ENCODE measurements at places on chromosomes 11 and 22.
A peak's percentile ranks its signal among the peaks of the same experiment; 100 is the strongest.

GRCh38 chr11:61775606-61776554 lies 16.5 kb downstream of the TMEM258 start:
- no peak for DNase-seq

- DNase-seq: no peak
These were observed 11.7 kb downstream of the CAPRIN1 start for GRCh38 chr11:34063061-34063795.

- peak; percentile 53 for DNase-seq
These were observed 66.4 kb downstream of the SGSM3 start for GRCh38 chr22:40436505-40437431.

DNA sequence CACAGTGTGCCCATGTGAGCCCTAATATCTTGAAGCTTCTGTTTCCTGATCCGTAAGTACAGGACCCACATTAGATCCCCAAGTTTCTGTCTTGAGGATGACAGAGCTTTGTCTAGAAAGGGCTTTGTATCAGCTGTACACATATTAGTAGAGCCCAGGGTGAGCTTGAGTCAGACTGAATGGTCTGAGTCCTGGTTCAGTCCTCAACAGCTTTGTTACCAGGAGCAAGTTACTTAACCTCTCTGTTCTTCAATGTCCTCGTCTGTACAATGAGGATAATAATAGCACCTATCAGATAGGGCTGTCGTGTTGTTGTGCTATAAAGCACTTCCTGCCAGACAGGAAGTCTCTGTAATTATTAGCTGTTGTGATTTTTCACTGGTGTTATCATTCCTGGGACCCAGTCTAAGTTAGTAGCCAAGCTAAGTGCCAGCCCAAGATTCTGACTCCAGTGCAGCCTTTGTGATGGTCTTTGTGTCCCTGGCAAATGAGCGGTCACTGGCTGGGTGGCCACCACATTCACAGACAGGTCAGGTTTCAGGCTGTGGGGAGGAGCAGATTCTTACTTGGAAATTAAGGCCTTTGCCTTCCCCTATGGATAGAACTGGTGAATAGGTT lies 6.8 kb downstream of the TOM1 start:
- no peak for DNase-seq

DNA sequence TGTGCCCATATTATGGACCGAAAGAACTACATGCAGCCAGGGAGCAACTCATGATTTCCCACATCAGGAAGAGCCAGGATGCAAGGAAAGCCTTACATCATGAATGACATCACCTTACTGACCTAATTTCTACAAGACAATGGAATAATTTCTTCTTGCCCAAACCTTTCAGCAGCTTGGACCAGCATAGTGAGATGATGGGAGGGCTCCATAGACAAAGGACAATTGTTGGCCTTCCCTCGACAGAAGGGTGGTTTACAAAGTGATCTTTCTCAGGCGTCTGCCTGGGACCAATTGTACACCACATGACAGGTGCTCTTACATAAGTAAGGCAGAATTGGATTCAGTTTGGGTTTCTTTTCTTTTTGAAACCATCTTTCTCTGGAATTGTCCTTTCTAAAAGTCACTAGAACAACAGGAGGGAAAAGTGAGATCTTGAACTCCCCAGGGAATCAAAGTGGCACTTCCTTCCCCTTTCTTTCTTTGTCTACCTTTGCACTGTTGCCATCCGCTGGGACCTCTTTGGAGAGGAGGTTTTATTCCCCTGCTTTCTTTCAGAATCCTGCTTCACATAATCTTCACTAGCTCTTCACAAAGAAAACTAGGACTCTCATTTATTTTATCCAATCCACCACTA lies 51.7 kb upstream of the PAK1 start:
- no peak for DNase-seq

- no peak for DNase-seq
These were observed 1.6 kb upstream of the TBX1 start for GRCh38 chr22:19758896-19759426.

- no peak for DNase-seq
These were observed 35.5 kb downstream of the SPATA19 start for GRCh38 chr11:133809569-133810491.

DNA sequence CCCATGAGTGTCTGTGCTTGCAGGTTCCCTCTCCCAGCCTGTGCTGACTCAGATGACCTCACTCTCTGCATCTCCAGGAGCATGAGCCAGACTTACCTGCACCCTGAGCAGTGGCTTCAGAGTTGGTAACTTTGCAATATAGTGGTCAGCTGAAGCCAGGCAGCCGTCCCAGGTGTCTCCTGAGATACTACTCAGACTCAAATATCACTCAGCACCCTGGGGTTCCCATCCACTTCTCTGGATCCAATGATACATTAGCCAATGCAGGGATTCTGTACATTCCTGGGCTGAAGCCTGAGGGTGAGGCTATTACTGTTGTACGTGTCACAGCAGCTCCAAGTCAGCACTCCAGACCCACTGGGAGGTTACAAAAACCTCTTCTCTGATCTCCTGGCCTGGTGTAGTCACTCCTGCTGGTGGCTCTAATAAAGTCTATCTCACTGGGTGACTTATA lies 87.8 kb upstream of the TOP3B start:
- DNase-seq: no peak

DNA sequence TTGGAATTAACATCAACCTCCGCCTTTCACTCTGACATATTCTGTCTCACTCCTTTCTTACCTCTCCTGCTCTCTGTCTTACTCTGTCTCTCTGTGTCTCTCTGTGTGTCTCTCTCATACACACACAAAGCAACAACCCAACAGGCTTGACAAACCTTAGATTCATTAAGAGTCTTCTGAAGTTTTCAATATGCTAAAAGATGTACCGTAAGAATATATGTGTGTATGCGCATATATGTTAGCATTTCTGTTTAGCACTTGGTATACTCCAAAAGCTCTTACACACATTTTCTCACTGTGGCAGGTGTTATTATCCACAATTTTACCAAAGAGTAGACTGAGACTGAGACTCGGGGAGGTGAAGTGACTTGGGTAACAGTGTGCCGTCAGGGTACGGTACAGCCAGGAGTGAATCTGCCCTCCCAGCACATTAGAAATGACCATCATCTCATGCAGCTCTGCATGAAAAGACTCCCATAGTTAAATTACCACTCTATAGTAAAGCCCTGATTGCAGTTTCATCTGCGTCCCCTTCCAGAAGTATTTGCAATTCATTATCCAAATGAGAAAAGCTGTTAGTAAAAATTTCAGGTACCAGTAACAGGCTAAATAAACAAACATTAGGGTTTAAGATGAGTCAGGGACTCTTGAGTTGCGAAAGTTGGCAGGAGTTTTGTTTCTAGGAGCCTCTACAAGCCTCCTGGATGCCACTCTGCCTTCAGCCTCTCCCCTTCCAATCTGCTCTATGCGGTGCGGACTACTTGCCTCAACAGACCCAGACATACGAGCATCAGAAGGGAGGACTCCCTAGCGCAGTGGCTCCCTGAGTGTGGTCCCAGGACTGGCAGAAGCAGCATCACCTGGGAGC lies 195.2 kb upstream of the TMEM45B start:
- DNase-seq: no peak

DNA sequence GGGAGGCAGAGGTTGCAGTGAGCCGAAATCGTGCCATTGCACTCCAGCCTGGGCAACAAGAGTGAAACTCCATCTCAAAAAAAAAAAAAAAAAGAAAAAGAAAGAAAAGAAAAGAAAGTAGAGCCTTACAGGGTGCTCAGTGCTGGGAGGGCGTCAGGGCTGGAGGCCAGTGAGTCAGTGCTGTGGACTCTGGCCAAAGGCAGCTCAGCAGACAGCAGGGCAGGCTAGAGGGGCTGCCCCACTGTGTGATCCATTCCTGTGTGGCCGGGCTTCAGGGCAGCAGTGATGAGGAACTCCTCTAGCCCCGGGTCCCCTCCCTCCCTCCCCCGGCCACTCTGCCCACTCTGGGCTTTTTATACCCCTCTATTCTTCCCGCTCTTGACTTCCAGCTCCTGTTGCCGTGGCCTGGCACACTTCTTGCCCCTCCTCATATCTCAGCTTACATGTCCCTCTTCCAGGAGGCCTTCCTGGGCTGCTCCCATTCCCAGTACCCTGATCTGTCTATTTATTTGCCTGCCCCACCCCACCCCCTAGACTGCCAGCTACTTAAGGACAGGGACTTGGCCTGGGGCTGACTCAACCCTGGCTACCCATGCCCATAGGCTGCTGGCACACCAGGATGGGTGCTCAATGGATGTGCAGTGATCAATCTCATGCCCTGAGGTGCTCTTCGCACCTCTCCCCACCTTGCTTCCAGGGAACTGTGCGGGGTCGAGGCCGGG lies 10.1 kb downstream of the SYT12 start:
- DNase-seq: no peak

DNA sequence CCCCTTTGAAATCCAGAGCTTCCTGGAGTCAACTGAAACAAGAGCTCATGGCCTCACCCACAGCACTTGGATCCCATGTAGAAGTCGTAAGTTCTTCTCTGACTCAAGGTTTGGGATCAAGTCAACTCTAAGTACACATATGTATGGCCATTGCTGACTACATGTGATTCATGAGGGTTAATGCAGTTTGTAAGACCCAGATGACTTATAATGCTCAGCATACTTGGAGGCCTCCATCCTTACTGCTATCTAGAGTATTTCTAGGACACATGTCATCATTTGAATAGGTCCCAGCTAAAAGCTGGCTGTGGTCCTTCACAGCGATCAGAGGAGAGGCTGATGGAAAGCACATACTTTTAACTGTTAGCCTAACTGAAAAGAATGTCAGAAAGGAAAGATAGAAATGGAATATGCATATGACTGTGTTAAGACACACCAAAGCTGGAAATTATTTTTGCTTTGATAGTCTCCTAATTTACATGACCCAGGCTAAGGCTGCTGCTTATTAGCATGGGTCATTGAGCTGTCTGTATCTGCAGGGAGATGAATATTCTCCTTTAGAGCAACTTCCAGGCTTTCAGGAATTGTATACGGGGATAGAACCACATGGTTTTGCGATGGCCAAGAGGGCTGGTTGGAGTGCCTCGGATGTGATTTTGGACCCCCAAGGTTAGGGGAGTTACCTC lies 76.3 kb downstream of the NTM start:
- DNase-seq: no peak

DNA sequence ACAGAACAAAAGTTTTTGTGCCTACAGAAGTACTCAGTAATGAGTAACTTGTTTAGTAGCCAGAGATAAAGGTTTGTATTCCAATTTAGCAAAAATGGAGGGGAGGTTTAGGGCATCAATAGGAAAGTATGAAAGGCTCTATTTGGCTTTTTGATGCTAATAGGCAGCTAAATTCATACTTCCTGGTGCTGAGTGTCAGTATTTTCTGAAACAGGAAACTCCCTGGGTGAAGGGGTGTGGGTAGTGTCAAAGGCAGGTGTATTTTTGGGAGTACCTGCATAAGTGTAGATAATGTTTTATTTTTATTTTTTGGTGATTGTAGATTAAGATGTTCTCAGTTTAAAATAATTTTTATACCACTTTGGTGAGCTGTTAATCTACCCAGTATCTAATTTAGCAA lies 29.3 kb upstream of the MMP7 start:
- DNase-seq: no peak

GRCh38 chr11:32870676-32871075 lies 21.9 kb upstream of the QSER1 start:
- peak; percentile 51 for DNase-seq

GRCh38 chr11:131606811-131607335 lies 236.5 kb downstream of the NTM start:
- DNase-seq: peak; percentile 53

DNA sequence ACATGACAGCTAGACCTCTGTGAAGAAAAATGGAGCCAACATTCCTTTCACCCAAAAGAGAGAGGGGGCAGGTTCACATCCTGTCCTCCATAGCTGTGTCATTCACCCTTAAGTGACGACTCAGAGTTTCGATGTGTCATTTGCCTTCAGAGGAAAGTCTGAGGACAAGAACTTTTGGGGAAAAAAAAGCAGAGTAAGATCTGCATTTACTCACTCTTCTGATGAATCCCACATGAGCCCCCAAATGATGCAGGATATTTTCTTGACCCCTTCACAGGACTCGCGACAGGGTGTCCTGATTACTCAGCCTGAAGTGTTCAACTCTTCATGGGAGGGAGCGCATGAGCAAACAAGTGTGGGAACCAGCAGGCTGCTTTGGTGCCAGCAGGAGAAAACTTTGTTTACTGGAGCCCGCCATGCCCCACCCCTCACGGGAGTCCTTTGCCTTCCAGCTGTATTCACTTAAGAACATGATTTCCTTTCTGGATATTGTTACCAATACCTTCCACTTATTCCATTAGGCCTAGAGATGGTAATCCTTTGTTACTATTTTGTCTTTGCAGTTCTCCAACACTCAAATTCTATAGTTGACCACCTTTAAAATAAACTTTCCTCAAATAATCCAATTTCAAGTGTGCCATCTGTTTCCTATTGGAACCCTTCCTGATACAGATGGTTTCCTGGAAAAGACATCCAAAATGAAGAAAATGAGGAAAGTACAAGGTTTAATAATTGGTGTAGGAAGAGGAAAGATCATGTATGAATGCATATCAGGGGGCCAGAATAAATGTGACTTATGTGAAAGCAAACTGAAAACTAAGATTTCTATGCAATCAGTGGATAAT lies 729.8 kb downstream of the FAM181B start:
- DNase-seq: peak; percentile 21

DNA sequence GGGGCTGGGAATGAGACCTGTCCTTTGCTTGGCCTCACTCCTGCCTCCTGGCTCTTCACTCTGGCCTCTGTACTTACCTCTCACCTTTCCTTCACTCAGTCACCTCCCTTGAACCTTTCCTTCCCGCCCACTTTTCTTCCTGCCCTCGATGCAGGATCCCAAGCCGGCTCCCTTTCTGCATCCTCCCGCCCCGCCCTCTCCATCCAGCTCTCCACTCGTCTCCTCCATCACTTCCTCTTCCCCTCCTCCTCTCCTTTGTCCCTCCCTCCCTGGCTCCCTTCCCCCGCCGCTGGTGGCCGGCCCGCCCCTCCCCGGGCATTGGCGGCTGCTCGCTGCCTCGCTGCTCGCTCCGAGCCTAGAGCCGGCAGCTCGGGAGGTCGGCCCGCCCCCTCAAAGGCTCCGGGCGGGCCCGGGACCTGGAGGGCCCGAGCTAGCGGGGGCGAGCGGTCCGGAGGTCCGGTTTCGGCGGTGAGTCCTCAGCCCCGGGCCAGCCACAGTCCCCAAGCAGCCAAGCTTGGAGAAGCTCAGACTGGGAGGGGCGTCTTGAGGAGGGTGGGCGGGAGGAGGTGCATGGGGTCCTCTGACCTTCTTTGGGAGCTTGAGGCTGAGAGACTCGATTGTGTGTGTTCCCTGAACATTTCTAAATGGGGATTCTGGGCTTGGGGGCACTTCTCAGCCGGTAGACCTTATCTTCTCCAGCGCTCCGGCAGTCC lies 13.8 kb downstream of the PHLDB1 start:
- DNase-seq: peak; percentile 92

- DNase-seq: peak; percentile 92
These were observed 20.2 kb upstream of the TP53AIP1 start for GRCh38 chr11:128962896-128963295.

- DNase-seq: no peak
These were observed 85.6 kb downstream of the CADM1 start for GRCh38 chr11:115418626-115419025.

GRCh38 chr11:70755410-70756158 lies 357.3 kb downstream of the CTTN start:
- DNase-seq: peak; percentile 78

DNA sequence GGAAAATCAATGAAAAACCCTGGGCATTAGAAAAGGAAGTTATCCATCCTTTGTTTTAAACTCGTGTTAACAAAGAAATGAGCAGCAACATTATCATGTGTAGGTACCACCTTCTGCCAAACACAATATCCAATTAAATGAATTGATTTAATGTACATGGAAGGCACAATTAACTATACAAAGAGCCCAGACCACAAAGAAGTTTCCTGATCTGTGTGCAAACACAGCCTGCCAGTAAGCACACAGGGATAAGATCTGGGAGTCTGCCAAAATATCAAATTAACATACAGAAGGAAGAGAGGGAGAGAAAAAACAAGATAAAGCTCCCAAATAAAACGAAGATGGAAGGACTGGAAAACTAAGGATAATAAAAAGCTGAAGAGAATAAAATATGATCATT lies 54.1 kb upstream of the SLC25A1 start:
- no peak for DNase-seq
